ENCODE measurements at places on chromosomes 11 and 22.

GRCh38 chr22:26215736-26216135 is 46.5 kb downstream of the SEZ6L start:
- no peak for DNase-seq

DNA sequence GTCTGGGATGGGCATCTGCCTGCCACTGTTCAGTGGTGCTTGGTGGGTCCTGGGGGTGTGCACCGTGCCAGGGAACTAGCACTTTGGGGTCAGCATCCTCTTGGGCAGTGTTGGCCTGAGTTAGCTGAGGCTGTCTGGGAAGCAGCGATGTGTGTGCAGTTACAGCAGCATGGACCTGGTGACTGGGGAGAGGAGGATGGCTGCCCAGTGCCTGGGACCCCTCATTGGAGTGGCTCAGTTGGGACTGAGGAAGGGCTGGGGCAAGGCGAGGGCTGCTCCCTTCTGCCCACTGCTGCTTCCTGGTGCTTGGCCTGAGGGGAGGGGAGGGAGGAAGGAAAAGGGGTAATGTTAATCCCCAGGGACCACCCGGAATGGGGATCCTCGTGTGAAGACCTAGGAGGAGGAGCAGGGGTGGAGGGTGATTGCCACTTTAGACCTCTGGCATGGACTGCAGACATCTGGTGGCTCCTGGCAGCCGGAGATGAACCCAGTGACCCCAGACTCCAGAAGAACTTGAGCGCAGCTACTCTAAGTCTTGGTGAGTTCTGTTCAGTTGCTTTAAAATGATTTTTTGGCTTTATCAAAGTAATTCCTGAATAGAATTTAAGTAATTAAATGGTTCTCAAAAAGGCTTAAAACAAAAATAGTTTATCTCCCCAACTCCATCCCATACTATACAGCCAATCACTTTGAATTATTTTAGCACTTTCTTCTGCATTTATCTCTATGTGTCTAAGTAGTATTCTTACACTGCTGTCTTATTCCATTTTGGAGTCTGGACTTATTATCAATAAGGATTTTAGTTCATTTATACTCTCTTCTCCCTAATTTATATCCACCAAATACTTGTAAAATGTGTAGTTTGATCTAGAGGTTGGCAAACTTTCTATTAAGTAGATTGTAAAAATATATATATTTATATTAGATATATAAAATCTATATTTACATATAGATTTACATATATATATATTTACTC is 15.4 kb upstream of the TMEM191C start:
- DNase-seq, result no peak

- DNase-seq, result no peak
Measured at GRCh38 chr11:70586261-70587074, 188.1 kb downstream of the CTTN start.

GRCh38 chr11:92643827-92644226 is 325.6 kb upstream of the MTNR1B start:
- DNase-seq, result no peak
